Activated CD4-positive, alpha-beta T cell treated with anti-CD3 and anti-CD28 coated beads for 24 hours (primary cell): ENCODE measurements at places on chromosomes 5 and 9.

DNA sequence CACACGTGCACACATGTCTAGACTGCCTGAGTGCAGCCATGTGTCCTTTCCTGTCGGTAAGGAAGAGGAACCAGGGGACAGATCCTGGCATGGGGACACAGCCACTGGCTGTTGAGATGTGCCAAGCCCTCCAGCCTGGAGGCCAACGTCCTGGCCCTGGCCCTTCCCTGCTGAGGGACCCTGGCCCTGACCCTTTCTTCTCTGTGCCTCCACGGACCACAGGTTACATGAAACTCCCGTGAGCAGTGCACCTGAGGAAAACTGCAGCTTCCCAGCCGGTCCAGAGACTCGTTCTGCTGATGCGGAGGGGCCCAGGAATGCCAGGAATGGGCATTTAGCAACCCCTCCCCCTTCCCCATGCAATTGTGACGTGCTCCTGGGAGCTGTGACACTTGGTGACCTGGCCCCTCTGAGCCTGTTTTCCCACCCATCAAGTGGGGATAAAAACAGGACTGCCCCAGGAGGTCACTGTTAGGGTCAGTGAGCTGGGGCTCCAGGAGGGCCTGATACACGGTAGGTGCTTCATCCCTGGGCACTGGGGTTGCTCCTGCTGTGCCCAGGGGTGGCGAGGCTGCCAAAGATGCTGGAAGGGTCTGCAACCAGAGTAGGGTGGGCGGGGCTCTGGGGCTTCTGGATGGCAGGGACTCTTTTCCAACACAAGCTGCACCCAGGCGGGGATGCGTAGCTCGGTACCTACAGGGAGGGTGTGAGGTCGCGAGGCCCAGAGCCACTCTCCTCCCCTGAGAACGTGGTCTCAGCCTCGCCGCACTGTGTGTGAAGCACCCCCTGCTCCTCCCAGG lies 151.5 kb downstream of the C9orf50 start:
- no peak for DNase-seq

GRCh38 chr5:133930061-133930812 lies 38.2 kb downstream of the C5orf15 start:
- DNase-seq = peak; percentile 64

- DNase-seq = no peak
These were observed 22.1 kb upstream of the TPD52L3 start for GRCh38 chr9:6305954-6306563.

GRCh38 chr5:44565360-44565759 lies 176.1 kb upstream of the FGF10 start:
- DNase-seq = no peak

GRCh38 chr5:39661026-39661779 lies 236.4 kb upstream of the DAB2 start:
- DNase-seq = no peak

GRCh38 chr5:125408448-125409233 lies 662.2 kb upstream of the ZNF608 start:
- DNase-seq = no peak

DNA sequence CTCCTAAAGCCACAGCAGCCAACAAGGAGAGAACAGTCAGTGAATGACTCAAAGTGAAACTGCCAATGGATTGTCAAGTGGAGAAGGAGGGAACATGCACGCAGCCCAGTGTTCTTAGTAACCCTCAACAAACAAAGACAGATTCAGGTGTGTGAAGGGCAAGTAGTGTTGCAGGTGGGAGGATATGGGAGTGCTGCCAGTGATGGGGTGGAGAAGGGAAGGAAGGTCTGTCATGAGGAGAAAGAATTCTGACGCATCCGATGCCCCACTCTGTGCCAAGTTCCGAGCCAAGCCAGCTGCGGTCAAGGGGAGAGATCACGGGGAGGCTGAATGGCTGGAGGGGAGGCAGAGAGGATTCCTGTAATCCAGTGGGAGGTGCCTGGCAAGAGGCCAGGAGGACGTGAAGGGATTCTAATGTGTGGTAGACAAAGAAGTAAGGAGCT lies 56.5 kb downstream of the CAST start:
- DNase-seq = no peak

GRCh38 chr5:34833976-34834793 lies 4.8 kb upstream of the TTC23L start:
- no peak for DNase-seq

DNA sequence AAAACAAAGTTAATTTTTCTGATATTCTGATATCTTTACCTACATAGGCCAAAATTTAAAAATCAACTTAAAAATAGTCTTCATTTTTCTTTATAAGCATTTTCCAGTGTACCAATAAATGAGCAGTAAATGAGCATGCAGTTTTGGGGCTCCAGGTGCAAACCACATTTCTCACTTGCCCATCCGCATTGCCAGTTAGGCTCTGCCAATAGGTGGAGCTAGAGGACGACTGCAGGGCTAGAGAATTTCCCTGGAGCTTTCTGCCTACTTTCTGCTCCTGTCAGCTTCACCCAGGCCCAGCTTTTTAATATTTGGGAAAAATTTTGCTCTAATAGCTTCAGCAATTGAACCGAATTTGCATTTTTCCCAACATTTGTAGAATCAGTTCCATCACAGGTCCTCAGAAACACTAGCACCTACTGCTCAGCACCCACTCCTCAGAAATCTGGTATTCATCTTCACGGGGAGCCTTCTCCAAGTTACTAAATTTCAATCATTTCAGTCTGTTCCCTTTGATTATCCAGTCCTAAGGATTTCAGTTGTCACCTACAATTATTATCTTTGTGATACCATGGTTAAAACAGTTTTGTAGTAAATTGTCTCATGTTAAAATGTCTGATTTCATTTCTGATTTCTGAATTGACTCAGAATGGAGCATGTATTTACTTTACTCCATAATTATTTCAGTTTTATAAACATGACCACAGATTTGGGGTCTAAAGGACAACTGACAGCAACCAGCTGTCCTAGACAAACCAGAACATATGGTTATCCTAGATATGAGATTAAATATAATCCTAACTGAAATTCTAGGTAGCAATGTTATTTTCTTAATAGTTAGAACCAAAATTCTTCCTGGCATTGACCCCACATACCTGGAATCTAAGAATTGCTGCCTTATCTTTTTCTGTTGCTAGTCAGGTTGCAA lies 104.6 kb upstream of the FAM174A start:
- peak; percentile 19 for DNase-seq

DNA sequence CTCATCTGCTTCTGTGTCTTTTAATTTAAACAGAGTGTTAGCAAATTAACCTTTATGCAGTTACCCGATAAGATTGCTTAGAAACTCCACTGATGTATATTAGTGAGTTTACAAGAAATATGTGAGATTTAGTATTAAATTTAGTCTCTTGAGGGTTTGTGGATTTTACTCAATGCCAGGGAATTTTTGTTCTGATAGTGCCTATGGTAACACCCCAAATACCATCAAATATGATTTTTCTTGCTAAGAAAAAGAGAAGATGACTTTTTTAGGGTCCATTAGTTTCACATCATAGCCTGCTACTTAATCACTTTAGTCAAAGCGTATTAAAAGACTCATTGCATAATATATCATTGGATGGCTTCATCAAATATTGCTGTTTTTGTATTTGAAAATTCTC lies 224.9 kb downstream of the PCSK5 start:
- no peak for DNase-seq

GRCh38 chr5:98639274-98639673 lies 134.2 kb upstream of the RGMB start:
- no peak for DNase-seq

DNA sequence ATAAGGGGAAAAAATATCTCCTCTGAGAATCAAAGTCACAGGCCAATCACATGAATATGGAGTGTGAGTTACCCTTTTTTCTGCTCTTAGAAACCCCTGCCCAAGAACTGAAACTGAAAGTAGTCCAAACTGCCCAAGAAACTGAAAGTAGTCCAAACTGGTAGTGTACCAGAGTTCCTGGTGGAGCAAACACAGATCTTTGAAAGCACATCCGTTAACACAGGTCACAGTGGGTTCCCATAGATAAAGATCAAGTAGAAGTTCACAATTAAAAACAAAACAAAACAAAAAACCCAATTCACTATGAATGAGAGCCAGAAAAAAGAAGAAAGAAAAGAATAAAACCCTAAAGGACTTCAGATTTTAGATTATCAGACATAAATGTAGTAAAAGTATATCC lies 332.4 kb upstream of the EFNA5 start:
- no peak for DNase-seq

GRCh38 chr9:113520109-113520642 lies 56.6 kb downstream of the RGS3 start:
- peak; percentile 13 for DNase-seq

DNA sequence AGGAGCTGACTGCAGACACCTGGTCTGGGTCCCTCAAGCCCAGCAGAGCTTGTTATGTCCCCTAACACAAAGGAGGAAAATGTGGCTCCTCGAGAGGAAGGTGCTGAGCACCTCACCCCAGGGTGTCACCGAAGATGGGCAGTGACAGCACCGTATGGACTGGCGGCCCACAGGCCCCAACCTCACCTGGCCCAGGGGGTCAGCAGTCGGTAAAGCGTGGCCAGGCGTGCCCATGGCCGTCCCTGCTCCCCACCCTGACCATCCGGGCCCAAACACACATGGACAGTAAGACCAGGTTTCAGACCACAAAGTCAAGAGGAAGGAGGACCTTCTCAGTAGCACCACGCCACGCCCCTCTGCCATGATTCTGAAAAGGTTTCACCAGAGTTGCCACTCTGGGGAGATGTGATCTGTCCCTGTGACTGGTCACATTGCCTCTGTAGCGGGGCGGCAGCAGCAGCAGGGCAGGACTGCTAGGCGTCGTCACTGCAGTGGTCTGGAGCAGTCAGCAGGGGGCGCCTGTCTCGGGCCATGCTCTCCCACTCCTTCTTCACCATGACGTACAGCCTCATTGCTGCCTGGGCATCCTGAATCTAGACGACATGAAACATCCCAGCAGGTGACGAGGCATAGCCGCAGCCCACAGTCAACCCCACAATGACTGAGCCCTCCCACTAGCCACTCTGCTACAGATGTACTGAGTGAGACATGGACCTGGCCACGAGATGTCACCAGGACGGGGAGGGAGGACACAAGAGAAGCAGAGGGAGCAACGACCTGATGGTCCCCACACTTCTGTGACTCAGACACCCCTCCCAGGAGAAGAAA lies 11.1 kb downstream of the REXO4 start:
- DNase-seq = peak; percentile 77

DNA sequence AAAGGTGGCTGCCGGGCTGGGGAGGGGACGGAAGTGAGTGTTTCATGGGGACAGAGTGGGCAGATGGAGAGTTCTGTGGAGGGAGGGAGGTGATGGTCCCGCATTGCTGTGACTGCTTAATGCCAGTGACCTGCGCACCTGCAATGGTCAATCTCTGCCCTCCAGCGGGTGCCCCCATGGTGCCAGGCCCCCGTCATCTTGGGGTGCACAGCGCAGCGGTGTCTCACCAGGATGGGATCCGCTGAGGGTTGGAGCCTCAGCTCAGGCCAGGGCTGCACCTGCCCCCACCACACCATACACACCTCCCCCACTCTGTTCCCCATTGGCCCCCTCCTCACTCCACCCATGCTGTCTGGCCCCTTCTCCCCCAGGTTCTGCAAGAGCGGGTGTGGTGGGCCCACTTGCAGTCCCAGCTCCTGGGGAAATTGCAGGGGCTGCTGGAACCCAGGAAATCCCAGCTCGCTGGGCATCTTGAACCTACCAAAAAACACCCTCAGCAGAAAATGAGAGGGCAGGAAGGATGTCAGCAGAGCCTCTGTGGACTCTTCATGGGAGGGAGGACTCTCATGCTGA lies 12.1 kb upstream of the CAMSAP1 start:
- DNase-seq = no peak

GRCh38 chr5:119332978-119333401 lies 22.8 kb upstream of the TNFAIP8 start:
- no peak for DNase-seq

DNA sequence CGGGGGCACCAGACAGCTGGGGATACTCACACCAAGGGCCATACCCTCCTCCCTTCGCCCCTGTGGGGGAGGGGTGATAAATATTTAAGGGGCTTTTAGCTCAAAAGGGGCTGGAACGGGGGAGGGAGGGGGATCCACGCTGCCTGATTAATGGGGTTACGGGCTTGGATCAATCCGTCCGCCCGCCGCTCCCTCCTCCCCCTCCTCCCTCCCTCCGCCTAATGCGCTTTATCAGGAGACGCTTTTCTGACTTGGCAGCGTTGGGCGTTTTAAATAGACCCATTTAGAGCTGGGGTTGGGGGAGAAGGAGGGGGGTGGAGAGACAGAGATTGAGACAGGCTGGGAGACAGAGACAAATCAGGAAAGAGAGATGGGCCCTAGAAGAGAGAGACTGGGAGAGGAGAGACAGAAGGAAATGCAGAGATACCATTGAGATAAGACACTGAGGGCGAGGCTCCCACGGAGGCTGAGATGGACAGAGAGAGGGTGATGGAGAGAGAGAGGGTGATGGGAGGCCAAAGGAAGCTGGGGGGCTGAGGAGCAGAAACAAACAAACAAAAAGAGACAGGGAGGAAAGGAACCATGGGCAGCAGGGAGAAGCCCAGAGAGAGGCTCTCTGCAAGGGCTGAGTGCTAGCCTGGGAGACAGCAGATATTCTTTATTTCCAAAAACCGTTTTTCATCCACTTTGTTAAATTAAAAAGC lies 10.3 kb downstream of the CNTFR start:
- DNase-seq = no peak

- DNase-seq = no peak
These were observed 481.3 kb downstream of the DMRT2 start for GRCh38 chr9:1531424-1531823.

- no peak for DNase-seq
These were observed 8.5 kb downstream of the ARSK start for GRCh38 chr5:95563367-95563766.

DNA sequence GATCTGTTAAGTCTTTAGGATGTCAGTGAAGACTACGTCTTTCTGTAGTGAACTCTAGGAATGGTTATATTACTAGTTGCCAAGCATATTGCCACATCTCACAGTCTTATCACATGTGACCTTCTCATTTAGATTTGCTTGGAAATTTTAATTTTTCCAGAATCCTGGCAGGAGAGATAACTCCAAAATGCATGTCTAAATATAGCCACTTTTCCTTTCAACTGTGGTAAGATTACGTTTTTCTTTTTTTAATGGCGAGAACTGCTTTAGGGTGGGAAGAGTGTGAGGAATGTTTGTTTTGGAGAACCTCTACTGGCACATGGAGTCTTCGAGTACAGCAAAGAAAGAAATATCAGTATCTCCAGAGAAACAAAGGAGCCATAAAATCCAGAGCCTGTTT lies 91.7 kb upstream of the ADAMTSL1 start:
- no peak for DNase-seq

DNA sequence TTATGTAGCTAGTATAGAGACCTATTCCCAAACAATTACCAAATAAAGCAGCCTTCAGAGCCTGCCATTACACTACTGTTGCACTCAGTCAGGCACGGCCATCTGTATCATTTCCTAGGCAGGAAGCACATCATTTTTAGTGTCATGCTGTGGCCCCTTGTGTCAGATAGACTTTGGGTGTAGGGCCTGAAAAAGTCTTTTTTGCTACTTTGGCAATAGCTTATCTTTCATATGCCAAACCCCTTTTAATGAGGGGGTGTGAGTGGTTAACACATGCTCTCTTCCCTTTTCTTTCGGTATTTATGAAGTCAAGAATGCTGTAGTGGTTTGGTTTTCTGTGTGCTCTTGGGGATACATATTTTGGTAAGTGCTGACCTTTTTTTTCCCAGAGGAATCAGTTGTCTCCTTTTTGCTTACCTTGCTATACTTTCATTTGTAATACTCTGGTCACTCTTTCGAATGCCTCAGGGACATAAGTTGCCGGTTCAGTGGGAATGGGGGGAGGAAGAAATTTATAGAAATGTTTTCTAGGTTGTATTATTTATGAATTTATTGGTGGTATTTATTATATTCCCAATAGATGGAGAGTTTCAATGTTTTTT lies 209.8 kb downstream of the CSNK1G3 start:
- DNase-seq = no peak

GRCh38 chr5:53369681-53370080 lies 110.7 kb upstream of the FST start:
- DNase-seq = no peak
